CD4-positive, alpha-beta T cell treated with Interleukin-6 at 100 ng/mL for 8 hours (primary cell): ENCODE measurements at places on chromosomes 12 and 14.

DNA sequence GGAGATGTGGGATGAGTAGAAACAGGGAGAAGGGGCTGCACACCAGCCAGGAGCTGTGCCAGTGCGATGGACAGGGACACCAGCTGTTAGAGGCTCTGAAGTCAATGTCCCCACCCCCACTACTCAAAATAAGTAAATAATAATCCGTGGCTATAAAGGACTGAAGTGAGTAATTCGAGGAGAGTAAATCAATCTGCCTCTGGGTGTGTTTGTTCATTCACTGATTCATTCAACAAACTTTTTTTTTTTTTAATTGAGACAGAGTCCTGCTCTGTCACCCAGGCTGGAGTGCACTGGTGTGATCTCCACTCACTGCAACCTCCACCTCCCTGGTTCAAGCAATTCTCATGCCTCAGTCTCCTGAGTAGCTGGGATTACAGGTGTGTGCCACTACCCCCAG, 363.6 kb downstream of the TMEM132D start:
- DNase-seq: no peak

- DNase-seq: no peak
These were observed 24.9 kb upstream of the FUT8 start for GRCh38 chr14:65387628-65388027.

DNA sequence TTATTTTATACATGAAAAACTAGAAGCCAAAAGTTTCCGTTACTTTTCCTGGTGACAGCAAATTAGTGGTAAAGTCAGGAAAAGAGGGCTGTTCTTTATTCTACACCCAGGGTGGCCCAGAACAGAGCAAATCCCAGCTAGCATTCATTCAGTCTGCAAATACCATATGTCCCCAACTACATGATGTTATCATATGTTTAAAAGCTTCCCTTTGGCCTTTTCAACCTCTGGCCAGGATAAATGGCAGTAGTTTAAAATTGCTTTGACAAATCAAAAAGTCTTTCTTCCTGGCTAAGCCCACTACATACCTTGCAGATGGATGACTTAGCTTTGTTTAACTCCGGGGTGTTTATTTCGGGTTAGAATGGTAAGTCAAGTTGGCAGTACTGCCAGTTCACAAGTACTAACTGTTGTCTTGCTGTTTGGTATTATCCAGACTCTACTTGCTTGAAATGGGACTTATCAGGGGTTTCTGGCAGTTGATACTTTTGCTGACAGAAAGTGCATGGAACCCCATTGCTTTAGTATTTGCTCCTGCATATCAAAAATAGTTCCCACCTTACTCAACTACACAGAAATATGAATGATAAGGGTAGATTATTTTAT, 69.7 kb downstream of the PKP2 start:
- DNase-seq: no peak

- peak; percentile 43 for DNase-seq
These were observed 872 bp downstream of the FAM177A1 start for GRCh38 chr14:35046751-35047536.

GRCh38 chr14:53472306-53472705, 319.2 kb upstream of the DDHD1 start:
- no peak for DNase-seq

- no peak for DNase-seq
These were observed 318.2 kb downstream of the NUAK1 start for GRCh38 chr12:105820429-105821125.

GRCh38 chr12:119659289-119659897, 8.5 kb upstream of the PRKAB1 start:
- DNase-seq: peak; percentile 48

- no peak for DNase-seq
These were observed 6.8 kb downstream of the GIT2 start for GRCh38 chr12:109989380-109989779.

GRCh38 chr14:67722293-67722692, 20.6 kb downstream of the RDH12 start:
- DNase-seq: no peak

DNA sequence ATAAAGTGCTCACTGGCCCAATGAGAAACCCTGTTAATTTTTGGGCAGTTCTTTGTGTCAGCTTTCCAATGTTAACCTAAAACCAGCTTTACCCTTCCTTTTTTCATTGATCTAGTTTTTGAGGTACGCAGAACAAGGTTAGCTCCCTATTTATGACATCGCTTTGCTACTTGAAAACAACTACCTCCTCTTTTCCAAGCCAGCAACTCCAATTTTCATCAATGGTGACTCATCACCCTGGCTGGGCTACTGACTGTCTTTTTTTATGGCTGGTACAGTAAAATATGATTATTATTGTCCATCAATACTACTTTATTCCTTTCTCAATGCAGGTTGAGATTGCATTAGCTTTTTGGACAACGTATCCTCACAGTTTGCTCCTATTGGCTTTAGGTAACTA, 22.5 kb upstream of the AKAP6 start:
- no peak for DNase-seq

GRCh38 chr12:50166799-50167048, 445 bp downstream of the CERS5 start:
- no peak for DNase-seq

DNA sequence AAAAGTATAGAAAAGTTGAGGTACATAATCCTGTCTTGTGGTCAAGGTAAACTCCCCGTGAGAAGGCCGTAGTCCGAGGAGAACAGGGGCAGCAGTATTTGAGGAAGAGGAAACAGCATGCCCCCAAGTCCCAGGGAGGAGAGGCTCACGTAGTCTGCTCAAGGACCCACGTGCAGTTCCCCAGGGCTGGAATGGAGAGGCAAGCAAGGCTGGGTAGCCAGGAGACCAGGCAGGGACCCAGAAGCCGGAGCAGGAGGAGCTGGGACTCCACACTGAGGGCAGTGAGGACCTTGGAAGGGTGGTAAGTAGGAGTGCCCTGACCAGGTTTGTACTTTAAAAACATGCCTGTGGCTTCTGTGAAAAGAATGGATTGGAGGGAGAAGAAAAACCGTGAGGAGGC, 100.0 kb downstream of the EGLN3 start:
- DNase-seq: no peak

- DNase-seq: no peak
These were observed 381.6 kb downstream of the TMEM121 start for GRCh38 chr14:105908006-105908405.

GRCh38 chr12:64025174-64025958, 180.9 kb downstream of the SRGAP1 start:
- no peak for DNase-seq

GRCh38 chr14:35808076-35808637, 938 bp downstream of the RALGAPA1 start:
- peak; percentile 6 for DNase-seq

- DNase-seq: no peak
These were observed 11.1 kb downstream of the CCDC197 start for GRCh38 chr14:94008234-94008633.

DNA sequence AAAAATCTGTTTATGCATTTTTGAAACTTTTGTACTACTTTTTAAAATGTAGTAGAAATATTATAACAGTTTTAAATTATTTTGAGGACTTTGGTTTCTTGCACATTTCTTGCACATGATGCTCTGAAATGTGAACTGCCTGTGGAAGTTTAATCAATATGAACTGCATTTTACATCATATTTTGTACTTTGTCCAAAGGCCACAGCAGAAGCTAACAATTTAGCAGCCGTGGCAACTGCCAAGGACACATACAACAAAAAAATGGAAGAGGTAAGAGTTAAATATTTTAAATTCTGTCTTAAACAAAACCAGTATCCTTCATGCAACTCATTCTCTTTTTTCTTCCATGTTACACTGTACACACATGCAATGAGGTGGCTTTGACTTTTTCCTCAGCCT, 45.1 kb downstream of the SAV1 start:
- no peak for DNase-seq

- no peak for DNase-seq
These were observed 96.0 kb downstream of the ATXN2 start for GRCh38 chr12:111503116-111503515.

GRCh38 chr14:59004012-59004411, 184.5 kb upstream of the DAAM1 start:
- no peak for DNase-seq

- DNase-seq: no peak
These were observed 16.9 kb upstream of the PNMA1 start for GRCh38 chr14:73731111-73731510.

DNA sequence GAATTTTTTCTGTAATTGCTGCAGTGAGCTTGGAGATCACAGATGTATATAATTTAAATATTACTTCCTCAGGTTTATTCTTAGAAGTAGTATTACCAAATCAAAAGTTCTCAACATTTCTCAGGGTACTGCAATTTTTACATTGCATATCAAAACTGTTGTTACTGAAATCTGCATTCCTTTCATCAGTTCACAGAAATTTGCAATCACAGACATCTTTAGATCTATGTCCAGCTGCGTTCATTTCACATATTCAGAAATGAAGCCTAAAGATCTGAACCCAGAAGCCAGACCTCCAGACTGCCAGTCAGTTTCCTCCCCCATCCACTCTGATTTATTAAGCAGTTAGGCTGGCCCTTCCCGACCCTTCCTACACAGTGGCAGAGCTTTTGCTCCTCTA, 18.2 kb upstream of the IFT81 start:
- no peak for DNase-seq

DNA sequence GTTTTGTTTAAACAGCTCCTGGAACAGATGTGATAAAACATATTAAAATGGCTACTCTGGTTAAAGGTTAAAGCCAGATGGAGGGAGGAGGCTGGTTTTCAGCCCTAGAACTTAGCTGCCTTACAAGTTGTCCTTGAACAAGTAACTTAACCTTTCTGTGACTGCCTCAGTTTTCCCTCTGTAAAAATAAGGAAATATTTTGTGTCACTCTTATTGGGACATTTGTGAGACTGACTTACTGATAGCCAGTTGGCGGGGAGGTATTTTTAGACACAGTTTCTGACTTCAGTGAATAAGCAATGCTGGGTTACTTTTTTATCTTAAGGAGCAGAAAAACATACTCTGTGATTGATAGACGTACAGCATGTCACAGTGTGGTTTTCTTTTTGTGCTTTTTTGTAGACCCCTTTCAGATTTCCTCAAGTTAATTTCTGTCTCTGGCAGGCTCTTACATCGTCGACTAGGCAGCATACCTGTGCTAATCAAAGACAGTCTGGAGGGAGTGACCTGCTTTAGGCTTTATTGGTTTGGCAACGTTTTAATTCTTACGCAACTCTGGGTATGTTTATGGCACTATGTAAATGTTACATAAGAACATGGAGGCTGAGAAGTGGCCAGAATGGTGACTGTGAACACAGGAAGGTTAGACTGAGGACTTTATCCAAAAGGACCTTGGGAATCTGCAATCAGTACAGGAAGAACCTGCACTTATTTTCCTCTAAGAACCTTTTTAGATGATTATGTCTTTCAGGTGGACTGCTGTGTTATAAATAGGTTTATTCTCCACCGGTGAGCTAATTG, 3.3 kb downstream of the ACVR1B start:
- DNase-seq: no peak

- DNase-seq: no peak
These were observed 17.5 kb upstream of the SCARB1 start for GRCh38 chr12:124881123-124881522.

DNA sequence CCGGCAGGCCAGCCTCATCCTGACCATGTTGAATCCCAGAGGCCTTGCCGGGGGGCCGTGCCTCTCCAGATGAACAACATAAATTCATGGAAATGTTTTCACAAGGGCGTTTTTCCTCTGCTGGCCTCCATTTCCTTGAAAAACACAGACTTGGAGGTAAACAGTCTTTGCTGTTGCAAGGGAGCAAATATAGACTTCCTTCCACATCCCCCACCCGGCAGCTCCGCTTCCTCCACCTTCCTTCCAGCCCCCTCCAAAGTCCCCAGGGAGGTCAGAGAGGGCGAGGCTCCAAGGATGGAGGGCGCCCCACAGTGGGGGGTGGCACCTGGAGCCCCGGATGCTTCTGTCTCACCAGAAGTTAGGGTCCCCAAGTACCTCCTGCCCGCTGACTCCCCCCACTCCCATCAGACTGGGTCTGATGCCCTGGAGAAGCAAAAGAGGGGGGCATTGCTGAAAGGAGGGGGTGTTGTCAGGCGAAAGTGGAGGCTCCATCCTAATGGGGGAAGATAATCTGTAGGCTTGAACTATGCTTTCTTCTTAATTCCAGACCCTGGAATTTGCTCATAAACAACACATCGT, 31.1 kb downstream of the CALM1 start:
- DNase-seq: no peak
